Stimulated activated CD8-positive, alpha-beta memory T cell treated with anti-CD3 and anti-CD28 coated beads, Interleukin-15, amount 100 ng/mL, for 4 hours (primary cell): ENCODE measurements at places on chromosomes 2 and 18.

GRCh38 chr2:149185942-149186490 lies 144.4 kb upstream of the LYPD6 start:
- DNase-seq = no peak

GRCh38 chr2:233081731-233082221 lies 21.6 kb downstream of the INPP5D start:
- DNase-seq = no peak

DNA sequence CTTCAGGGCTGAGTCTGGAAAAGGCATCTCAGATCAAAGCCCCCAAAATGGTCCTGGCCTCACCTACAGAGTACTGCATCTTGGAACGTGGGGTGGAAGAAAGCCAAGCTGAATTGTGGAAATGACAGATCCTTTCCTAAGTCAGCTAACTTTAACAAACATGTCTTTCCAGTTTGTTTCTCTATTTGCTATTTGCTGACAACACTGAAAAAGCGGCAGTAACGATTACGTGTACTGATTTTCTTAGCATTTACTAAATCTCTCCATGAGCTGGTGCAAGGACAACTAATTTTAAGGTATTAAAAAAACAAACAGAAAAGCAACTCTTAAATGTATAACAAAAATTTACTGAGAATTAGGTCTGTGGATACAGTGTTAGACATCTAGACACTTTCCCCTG lies 1.1 kb downstream of the HIBCH start:
- DNase-seq = no peak

GRCh38 chr18:56389190-56389589 lies 249.2 kb downstream of the TXNL1 start:
- DNase-seq = no peak

DNA sequence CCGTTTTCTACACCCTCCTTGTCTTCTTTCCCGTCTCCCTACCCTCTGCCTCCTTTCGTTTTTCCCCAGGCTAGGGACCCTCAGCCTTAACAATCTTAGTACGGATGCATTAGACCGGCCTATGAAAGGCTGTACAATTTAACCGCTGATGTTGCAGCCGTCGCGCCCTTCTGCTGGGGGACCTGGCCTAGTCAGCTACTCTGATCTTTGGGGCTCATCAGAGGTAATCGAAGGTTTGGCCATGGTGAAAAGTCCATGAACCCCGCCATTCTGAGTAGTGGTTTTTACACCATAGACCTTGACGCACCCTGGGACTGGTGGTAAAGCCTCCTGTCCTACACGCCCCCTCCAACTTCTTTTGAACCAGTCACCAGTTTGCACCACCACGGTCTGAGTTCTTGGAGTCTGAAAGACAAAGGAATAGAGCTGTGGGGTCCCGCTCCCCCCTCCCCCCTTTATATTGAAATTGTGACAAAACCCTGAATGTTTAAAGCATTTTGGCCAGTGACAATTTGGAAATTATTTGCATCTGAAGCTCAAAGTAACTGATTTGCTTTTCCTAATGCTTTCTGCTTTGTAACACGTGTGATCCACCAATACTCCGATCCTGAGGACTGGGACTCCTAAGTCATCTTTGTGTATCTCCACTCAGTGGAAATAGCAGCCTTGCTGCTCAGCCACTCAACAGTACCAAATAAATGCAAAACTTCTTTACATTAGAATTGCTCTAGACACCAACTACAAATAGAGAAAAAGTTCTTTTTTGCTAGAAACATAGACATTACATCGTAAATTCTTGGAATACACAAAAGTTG lies 642 bp upstream of the SRSF7 start:
- no peak for DNase-seq

- no peak for DNase-seq
Measured at GRCh38 chr18:12334366-12334808, 26.3 kb downstream of the TUBB6 start.

DNA sequence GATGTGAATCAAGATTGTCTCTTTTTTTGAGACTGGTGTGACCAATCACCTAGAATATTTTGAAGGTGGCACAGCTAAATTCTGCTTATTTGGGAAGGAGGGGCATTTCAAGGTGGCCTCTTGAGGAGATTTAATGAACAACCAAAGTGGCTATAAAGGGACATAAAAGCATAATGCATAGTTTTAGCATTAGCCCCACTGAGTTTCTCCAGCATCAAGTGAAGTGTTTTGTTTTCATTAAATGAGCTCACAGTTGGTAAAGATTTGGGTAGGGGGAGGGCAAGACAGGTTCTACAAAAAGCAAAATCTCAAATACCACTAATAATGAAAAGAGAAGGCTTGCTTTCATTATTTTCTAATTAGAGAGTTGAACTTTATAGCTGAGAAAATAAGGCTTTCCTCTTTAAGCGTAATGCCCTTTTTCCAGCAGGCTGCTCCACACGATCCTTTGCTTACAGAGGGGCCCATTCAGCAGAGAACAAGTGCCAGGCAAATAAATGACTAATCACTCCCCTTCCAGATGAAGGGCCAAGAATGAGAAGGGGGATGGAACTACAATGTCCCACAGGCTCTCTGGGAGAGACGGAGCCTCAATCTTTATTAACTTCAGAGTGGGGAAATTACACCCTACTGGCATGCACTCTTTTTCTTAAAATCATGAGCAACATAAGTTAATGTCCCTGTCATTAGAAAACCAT lies 35.9 kb downstream of the LHCGR start:
- no peak for DNase-seq

- DNase-seq = no peak
Measured at GRCh38 chr2:173349287-173349686, 5.4 kb upstream of the CDCA7 start.

DNA sequence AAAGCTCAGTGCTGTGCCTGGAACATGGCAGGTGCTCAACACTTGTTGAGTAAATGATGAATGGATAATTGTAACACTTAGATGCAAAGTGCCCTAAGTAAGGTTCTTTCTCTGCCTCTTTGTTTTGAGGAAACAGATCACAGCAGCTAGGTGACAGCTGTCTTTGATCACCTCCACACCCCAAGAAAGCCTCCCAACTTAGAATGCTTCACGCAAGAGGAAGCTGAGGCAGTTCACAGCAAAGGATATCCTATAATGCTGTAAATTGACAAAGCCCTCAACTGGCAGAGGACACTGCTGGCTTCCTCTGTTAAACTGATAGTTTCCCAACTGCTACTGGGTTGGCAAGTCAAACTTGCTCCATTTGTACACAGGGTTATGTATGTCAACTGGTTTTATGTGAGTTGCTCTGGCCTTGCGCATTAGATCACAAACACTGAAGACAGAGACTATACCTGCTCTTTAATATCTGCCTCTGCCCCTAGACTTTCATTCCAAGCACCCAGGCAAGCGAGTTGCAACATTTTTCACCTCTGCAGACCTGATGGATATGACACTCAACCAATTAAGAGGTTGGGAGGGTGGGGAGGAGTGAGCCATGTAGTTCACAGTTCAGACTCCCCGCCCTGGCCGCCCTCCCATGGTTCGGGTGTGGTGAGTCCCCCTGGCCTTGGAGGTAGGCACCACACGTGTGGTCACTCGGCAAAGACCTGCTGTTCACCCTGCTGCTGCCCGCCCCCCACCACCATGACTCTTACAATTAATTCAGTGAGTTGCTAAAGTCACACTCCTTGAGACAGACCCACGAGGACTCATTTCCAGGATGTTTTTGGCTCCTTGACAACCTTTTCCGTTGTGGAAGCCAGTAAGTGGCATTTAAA lies 4.8 kb upstream of the MALL start:
- no peak for DNase-seq

GRCh38 chr2:15238028-15238427 lies 323.1 kb downstream of the NBAS start:
- no peak for DNase-seq

DNA sequence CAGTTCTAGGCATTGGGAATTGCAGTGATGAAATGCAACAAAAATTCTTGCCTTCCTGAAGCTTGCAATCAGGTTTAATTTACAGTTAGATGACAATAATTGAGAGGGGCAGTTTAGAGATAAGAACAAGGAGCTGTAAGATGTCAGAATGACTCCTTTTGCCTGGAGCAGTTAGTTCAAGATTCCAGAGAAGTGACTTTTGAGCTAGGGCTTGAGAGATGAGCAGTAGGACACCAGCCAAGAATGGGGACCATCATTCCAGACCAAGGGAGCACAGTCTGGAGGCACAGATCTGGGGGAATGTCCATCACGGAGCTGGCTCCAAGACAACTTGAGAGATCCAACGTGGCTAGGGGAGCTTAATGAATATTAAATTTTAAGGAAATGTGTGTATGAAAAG lies 26.8 kb downstream of the CACNB4 start:
- DNase-seq = no peak

DNA sequence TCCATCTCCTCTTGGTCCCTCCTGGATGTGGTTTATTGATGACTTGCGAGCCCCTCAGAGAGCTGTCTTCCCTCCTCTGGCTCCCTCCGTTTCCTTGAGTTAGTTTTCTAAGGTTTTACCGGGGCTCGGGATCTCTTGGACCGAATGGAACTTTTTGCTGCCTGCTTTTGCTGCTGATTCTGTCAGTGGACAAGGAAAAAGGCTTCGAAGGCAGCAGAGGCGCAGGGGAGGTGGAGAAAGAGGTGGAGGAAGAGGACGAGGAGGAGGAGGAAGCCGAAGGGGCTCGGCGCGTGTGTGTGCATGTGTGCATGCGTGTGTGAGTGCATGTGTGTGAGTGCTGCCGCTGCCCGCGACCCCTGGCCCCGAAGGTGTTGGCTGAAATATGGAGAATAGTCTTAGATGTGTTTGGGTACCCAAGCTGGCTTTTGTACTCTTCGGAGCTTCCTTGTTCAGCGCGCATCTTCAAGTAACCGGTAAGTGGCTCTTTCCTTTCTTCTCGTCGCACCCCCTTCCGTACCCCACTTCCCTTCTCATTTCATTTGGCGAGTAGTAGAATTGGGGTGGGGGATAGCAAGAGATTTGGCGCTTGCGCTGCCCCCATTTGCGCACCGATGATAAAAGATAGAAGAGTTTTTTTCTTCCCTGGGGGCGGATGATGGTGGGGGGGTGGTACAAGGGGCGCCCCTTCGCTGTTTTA lies 557 bp downstream of the DCC start:
- DNase-seq = no peak

GRCh38 chr2:241225545-241225944 lies 37.1 kb downstream of the ANO7 start:
- no peak for DNase-seq

- no peak for DNase-seq
Measured at GRCh38 chr2:119735565-119735964, 24.2 kb upstream of the PTPN4 start.

DNA sequence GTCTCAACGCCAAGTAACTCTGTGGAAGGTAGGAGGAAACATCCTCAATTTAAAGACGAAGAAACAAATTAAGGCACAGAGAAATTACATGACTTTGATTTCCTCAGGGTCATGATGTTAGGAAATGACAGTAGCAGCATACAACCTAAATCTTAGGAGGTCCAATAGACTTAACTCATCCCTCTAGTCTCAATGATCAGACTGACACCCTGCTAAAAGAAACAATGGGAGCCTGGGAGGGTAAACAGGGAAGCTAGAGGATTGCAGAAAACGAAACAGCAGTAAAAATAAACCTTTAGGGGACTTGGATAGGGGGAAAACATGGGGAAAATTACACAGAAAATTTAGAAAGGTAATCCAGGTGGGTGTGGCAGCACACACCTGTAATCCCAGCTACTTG lies 56.0 kb downstream of the ROCK2 start:
- no peak for DNase-seq

GRCh38 chr2:161979490-161979889 lies 94.5 kb downstream of the DPP4 start:
- DNase-seq = no peak

GRCh38 chr2:186611526-186611925 lies 21.7 kb downstream of the ITGAV start:
- DNase-seq = no peak

- no peak for DNase-seq
Measured at GRCh38 chr2:33363325-33364298, 112.8 kb upstream of the RASGRP3 start.

DNA sequence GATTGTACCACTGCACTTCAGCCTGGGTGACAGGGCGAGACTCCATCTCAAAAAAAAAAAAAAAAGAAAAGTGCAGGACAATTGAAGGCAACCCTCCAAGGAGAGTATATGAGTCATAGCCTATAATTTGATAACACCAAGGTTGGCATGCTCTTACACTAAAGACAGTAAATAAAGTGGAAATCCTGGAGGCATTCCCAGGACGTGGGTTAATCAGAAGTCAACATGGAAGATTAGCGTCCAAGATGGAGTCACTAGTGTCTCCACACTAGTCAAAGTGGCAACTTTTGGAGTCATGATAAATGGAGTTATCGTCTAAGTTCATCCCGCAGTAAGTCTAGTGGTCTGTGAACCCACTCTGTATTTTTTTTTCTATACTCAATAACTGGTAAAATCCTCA lies 21.2 kb upstream of the UGGT1 start:
- DNase-seq = no peak

DNA sequence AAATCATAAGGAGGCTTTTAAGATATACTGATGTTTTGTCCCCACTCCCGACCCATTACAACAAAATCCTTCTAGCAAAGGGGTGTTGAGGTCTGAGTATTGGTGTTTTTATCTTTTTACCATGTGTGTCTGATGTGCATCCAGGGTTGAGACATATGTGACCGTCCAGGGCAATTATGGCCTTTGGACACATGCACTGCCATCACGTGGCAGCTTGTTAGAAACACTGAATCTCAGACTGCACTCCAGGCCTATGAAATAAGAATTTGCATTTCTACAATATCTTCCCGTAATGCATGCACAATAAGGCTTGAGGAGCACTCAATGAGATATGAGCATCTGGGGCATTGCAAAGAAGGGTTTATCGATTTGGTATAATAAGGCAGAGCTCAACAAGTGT lies 235.1 kb upstream of the ZNF804A start:
- DNase-seq = no peak

- no peak for DNase-seq
Measured at GRCh38 chr2:40303746-40304145, 148.1 kb downstream of the SLC8A1 start.

DNA sequence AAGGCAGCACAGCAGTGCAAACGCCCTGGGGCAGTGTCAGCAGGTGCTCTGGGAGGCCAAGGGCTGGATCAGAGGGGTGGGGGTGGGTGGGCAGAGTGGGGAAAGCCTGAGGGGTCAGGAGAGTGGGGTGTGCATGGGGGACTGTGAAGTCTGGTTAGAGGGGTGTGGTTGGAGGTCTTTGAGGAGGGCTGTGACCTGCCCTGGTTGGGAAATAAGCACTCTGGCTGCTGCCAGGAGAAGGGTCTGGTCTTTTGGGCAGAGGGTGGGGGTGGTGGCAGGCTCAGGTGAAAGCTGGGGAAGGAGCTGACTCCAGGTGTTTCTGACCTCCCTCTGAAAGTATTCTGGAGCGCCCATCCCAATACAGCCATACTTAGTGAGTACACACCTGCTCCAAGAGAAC lies 4.2 kb downstream of the ALPI start:
- no peak for DNase-seq

DNA sequence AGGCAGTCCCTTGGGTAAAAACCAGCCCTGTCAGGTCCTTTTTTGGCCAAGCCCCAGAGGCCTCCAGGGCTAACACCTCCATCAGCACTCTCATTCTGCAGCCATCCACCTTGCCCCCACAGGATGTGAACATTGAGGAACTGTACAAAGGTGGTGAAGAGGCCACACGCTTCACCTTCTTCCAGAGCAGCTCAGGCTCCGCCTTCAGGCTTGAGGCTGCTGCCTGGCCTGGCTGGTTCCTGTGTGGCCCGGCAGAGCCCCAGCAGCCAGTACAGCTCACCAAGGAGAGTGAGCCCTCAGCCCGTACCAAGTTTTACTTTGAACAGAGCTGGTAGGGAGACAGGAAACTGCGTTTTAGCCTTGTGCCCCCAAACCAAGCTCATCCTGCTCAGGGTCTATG lies 7.3 kb downstream of the IL1F10 start:
- no peak for DNase-seq
